ENCODE measurements at places on chromosomes 16 and 17.

DNA sequence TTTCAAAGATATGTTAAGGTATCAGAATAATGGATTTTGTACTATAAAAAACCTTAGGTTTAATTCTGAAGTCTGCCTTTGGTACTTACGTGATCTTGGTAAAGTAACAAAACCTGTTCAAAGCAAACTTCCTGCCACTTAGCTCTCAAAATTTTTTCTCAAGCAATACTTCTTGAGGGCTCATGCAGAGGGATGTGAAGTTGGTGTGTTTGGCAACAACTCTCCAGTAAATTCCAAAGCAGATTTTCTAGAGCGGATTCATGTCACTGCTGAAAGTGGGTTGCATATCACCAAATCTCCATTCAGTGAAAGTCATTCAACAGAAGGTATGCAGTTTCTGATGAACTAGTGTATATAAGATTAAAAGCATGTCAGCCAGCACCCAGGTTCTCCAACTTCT lies 856.7 kb downstream of the CDH8 start:
- DNase-seq: no peak

- DNase-seq: no peak
Observed at GRCh38 chr16:86251682-86252081, 258.6 kb upstream of the FOXF1 start.

- DNase-seq: no peak
Observed at GRCh38 chr16:14350081-14350480, 279.0 kb downstream of the MRTFB start.

DNA sequence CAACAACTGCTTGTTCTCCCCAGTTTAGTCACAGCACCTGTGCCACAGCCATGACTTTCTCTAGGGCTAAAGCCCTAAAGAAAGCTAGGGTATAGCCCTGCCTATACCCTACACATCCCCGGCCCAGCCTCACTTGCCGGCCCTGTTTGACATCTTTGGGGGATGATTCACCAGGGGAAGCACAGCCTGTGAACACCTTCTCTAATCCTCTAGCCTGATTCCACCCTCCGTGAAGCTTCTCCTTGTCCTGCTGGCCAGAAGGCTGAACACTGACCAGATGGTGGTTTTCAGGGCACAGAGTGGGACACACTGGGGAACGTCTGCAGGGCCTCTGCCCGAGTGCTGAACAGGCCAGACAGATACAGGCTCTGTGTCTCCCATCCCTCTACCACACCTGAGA lies 6.0 kb downstream of the CLEC16A start:
- DNase-seq: no peak

DNA sequence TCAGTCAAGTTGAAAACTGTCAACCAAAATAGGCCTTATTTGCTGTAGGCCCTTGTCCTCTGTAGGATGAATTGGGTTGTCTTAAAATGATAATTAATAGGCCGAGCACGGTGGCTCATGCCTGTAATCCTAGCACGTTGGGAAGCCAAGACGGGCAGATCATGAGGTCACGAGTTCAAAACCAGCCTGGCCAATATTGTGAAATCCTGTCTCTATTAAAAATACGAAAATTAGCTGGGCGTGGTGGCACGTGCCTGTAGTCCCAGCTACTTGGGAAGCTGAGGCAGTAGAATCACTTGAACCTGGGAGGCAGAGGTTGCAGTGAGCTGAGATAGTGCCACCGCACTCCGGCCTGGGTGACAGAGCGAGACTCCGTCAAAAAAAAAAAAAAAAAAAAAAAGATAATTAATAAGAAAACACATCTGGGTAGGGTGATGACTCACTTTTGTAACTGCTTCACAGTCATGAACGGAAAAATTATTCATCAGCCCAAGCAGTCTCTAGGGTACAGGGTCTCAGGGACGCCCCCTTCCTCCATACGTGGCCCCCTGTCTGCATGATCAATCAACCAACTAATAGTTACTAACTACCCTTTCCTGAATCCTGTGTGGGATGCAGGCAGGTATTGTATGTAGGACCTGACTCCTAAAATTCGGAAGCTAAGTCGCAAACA lies 137.0 kb upstream of the RCVRN start:
- DNase-seq: no peak

DNA sequence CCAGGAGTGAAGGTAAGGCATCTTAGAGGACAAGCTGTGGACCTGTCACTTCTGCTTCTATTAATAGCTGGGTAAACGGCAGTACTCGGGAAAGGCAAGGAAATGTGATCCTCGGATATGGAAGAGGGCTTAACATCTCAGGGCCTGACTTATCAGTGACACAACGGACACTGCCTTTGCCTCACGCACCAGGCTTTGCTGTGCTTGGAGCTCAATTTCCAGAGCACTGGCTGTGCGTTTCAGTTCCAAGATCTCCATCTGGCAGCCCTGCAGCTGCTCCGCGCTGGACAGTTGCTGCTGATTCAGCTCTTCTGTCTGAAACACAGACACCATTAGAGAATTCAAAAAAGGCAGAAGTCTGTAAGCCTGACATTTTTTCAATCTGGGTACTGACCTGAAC lies 3.5 kb downstream of the KRT40 start:
- DNase-seq: no peak

- DNase-seq: no peak
Observed at GRCh38 chr16:12558641-12559040, 245.0 kb downstream of the CPPED1 start.
